ENCODE measurements at places on chromosomes 2 and 18. TPM values are rescaled to one million over a fixed set of nuclear protein-coding genes. Genes with fewer than 3 reads are reported as not detected.

The CRYGA gene
- not detected for total RNA-seq

The POLR1A gene
- 27.1 TPM for total RNA-seq

The DSG1 gene
- not detected for total RNA-seq

The PDE6D gene
- 25.6 TPM for total RNA-seq

The ONECUT2 gene
- not detected for total RNA-seq

The SLC4A1AP gene
- total RNA-seq, result 21.2 TPM

The DYTN gene
- not detected for total RNA-seq

The GPBAR1 gene
- 0.10 TPM for total RNA-seq

Data from activated naive CD4-positive, alpha-beta T cell treated with anti-CD3 and anti-CD28 coated beads for 36 hours (primary cell).